Right atrium auricular region (tissue), 2 donors: ENCODE measurements at places on chromosomes 4 and X.
A peak's percentile ranks its signal among the peaks of the same experiment; 100 is the strongest.

GRCh38 chr4:90442619-90443018 lies 315.4 kb downstream of the CCSER1 start:
- no peak for DNase-seq

- DNase-seq = no peak
These were observed 8.3 kb upstream of the TMEM154 start for GRCh38 chr4:152687974-152688599.

DNA sequence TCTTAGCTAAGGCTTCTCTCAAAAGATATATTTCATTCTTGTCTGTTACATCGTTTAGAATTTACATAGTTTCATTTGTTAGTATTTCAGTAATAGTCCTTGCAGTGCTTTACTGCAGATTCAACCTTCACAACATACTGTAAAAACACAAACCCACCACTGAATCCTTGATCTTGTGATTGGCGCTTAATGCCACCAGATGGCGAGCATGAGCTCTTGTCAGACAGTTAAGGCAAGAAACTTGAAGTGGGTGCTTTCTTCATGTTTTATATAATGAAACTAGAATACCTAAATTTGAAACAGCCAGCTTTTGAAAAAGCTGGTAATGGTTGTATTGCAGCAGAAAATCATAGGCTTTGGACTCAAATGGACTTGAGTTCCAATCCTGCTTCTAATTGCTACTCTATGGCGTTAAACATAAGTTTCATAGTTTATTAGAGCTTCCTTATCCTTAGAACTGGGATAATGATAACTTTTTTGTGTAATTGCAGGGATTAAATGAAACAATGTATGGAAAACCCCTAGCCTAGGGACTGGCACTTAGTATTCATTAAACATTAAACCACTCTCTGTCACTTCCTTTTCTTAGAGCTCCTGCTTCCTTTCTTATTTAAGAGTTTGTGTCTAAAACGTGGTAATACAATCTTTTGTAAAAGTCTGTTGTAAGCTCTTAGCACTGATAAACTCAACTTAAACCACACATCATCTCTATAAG lies 95.1 kb downstream of the USP9X start:
- peak; percentile 62 for DNase-seq

- DNase-seq = no peak
These were observed 57.2 kb upstream of the MTMR1 start for GRCh38 chrX:150635952-150636351.

GRCh38 chrX:19827088-19827487 lies 60.3 kb downstream of the SH3KBP1 start:
- no peak for DNase-seq

- DNase-seq = no peak
These were observed 759 bp downstream of the ZC4H2 start for GRCh38 chrX:64975491-64975890.

- DNase-seq = no peak
These were observed 121.0 kb upstream of the ARSJ start for GRCh38 chr4:114100288-114101031.

- no peak for DNase-seq
These were observed 23.7 kb downstream of the LRPAP1 start for GRCh38 chr4:3508542-3508941.

- no peak for DNase-seq
These were observed 30.1 kb downstream of the TEX13A start for GRCh38 chrX:105190252-105190853.

- no peak for DNase-seq
These were observed 147.9 kb upstream of the NEIL3 start for GRCh38 chr4:177161781-177162180.

- no peak for DNase-seq
These were observed 59.4 kb downstream of the PHF8 start for GRCh38 chrX:53984895-53985294.

DNA sequence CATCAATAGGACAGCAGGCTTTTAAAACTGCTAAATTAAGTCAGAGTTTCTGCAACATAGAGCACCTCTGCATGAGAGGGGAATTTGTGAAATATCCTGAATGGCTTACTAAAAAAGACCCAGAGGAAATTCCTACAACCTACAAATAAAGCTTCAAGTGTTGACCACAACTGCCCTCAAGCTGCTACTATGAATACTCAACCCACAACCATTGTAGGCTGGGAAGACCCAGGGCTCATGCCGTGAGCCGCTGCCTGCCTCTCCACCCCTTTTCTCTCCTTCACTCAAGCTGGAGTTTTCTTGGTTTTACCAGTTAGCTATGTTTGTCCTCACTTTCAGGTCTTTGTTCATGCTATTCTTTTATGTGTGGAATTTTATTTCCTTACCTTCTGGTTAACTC lies 151.6 kb downstream of the EMCN start:
- DNase-seq = no peak

DNA sequence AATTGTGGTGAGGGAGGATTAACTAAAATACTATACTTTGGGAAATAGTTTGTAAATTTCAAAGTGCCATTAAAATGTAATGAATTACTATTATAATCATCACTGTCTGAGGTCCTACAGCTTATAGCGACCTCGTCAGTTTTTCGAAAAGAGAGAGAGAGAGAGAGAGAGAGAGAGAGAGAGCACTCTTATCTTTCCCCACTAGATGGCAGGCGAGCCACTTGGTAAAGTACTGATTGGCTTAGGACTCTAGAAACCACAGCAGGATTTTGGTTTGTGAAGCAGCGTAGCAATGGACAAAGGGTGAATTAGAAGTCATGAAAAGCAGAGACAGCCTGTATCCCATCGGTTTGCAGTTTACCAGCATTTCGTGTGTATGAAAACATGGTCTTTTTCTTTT lies 52.5 kb downstream of the LINC00632 start:
- DNase-seq = peak; percentile 66

GRCh38 chrX:114615765-114616164 lies 31.9 kb downstream of the HTR2C start:
- DNase-seq = no peak

DNA sequence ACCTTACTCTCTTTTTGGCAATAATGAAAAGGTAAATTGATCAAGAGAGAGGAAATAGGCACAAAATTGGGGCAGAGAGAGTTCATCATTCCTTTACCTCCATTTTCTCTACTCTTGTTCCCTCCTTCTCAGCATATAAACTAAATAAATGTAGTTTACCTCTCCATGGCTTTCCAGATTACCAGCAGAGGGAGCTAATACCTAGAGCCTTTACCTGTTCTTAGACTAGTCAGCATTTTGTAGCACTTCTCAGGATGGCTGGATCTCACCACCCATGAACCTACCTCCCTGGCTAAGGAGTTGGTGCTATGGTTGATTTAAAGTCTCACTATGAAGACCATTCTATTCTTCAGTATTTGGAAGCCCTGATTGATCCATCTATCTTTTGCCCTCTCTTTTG lies 15.7 kb downstream of the OFD1 start:
- no peak for DNase-seq

GRCh38 chr4:14152834-14153519 lies 525.5 kb upstream of the BOD1L1 start:
- no peak for DNase-seq

- DNase-seq = no peak
These were observed 73.9 kb downstream of the ARHGAP24 start for GRCh38 chr4:85548841-85549240.

DNA sequence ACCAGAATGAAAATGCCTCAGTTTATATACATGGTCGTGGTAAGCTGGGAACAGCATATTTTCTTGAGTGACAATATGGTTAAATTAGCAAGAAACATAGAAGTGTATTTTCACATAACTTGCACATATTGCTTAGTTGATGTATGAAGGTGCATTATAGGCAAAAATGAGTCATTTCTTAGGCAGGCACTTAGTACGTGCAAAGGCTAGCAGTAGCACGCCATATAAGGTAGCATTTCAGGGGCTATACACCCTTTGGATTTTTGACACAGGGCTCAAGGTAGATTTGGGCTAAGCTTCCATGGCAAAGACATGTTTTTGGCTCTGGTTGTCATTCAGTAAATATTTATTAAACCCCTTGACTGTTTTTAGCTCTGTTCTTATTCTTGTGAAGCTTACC lies 33.1 kb downstream of the PCDH7 start:
- no peak for DNase-seq

GRCh38 chr4:99746443-99746842 lies 70.2 kb upstream of the DAPP1 start:
- DNase-seq = no peak

- DNase-seq = no peak
These were observed 109.6 kb upstream of the ANK2 start for GRCh38 chr4:112939901-112940300.

- no peak for DNase-seq
These were observed 868.0 kb downstream of the FAT4 start for GRCh38 chr4:126182786-126183185.

DNA sequence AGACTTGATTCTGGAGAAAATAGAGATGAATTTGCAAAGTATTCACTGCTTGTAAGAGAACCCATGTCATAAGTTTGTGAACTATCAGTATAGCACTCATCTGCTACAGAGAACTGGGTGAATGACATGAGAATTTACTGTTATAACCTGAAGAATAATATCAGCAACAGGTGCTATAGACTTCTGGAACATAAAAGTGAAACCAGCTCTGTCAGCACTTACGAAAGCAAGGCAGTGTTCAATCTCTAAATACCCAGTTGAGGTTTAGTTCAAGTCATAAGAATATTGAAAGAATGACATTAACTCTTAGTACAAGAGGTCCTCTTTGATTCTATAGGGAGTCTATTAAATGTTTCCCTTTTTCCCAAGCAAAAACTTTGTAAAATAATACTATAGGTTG lies 232.9 kb upstream of the ANKRD50 start:
- DNase-seq = no peak

DNA sequence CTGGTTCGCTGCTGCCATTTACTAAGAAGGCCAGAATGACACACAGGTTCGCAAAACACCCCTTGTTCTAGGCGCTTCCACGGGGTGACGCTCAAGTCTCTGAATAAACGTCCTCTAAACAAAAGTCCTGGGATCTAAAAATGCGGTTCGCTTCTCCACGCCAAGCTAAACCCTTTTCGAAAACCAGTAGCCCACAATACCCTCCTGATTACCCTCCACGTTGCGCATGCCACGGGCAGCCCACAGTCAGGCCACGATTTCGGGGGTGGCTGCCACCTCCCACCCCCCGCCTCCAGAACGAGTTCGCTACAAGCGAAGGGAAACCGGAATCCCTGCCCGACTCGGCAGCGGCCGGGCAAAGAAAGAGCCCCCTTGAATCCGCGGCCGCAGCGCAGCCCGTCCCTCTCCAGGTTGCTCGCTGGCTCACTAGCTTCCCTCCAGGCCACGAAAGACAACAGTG lies 423 bp downstream of the RPL39 start:
- DNase-seq = no peak

DNA sequence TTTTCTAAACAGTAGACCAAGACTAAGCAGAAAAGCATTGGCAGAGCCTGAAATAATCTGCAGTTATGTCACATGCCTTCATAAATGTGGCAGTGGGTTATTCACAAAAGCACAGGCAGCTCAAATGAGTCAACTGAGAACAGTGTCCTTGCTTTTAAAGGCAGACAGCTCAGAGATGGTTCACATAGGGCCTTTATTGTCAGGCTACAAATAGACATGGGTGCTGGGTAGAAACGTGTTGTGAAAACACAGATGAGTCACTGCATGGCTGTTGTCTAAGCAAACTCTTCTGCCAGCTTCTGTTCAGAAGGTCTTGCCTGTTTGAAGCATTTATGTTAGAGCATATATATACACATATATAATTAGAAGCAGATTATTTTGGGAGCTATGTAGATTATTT lies 118.0 kb downstream of the SLC4A4 start:
- DNase-seq = no peak

DNA sequence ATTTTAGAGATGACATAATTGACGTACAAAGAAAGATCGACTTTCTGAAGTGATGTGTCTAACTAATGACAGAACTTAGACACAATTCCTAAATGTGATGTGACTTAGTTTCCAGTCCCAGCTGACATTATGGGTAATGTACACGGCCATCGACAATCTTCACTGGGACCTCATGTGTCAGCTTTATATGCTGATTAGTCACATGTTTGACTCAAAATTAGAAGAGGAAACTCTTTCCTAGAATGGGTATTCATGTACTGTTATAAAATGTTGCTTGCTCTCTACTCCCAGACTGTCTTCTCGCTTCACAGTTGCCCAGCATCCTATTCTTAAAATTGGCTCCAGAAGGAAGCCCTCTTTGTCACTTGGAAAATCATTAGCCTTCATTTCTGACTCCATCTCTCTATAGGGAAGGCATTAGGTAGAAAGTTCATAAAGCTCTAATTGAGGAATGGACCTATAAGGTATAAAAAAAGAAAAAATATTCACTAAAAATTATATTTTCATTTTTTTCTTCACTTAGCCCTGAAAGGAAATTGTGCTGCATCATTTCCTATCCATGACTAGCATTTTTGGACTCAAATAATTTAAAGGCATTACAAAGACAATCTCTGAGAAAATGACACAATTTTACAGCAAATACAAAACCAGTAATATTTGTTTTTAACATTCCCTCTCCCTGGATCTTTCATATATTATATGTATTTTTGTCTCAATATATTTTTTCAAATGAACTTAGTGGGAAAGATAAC lies 554.6 kb downstream of the INPP4B start:
- DNase-seq = no peak

DNA sequence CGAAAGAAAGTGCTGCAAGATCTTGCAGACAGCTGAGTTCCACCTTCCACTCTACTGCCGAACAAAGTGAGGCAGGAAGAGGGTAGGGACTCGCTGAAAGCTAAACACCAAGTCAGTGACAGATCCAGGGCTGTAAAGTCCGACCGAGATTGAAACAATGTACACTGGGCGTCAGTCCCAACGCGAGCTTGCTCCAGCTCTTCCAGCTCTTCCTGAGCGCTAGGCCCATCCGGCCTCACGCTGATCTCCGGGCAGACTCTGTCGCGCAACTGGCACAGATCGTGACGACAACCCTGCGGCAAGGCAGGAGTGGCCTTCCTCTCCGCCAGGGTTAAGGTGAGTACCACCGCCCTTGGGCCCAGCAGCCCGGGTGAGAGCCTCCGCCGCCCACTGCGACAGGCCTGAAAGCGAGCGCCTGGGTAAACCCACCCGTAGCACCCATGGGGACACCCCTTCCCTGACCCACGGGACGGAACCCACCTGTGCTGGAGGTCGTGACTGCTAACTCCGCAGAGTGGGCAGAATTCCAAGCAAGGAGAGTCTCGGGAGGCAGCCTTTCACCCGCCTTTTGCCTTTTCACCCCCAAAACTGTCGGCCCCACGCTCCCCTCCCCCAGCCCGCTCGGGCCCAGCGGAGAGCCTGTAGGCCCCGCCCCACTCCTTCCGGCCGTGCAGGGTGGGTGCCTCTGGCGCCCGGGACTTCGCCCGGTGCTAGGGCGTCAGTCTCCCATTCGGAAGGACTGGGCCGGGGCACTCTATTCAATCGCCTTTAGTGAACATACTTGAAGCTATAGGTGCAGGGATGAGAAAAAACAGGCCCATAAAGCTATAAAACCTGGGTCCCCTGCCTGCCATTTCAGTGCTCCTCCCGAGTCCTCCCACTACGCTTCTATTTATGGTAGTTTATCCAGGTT lies at the start of gene TMLHE:
Gene TMLHE, minus strand, starts transcription at position 641 of the 913 bp plus-strand sequence. CDS start 67,676 bp downstream, outside the sequence.
- DNase-seq = peak; percentile 59

DNA sequence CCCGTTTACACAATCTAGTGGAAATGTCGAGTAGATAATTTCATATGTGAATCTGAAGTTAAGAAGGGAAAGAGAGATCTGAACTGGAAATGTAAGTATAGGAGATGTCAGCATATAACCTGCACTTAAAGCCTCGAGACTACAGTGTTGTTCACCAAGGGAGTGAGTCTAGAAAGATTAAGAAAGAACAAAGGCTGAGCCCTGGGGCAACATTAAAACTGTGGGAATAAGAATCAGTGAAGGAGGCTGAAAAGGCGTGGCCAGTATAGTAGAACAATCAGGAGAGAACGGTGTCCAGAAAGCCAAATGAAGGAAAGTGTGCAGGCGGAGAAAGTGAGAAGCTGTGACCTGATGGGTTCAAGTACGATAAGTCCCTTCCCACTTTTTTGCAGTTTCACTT lies 118.8 kb upstream of the TENM3 start:
- DNase-seq = no peak
